ENCODE measurements at places on chromosomes 12 and 14. TPM values are rescaled to one million over a fixed set of nuclear protein-coding genes. Genes with fewer than 3 reads are reported as not detected.

Gene EEF1AKMT3
- 93.5 TPM for total RNA-seq

Gene ETFBKMT
- 1.0 TPM for total RNA-seq

Gene TMEM132C
- not detected for total RNA-seq

GRCh38 chr14:86084097-86084496 is 554.2 kb downstream of the FLRT2 start:
- DNase-seq = no peak

- peak; percentile 66 for DNase-seq
Measured at GRCh38 chr12:115998119-115998633, 279.3 kb downstream of the MED13L start.
